SW 1271 (cell line): ENCODE measurements at places on chromosomes 11 and 22.

GRCh38 chr22:50731811-50732624, 6.0 kb upstream of the ACR start:
- no peak for DNase-seq

GRCh38 chr11:35436581-35437250, 17.4 kb upstream of the SLC1A2 start:
- no peak for DNase-seq

DNA sequence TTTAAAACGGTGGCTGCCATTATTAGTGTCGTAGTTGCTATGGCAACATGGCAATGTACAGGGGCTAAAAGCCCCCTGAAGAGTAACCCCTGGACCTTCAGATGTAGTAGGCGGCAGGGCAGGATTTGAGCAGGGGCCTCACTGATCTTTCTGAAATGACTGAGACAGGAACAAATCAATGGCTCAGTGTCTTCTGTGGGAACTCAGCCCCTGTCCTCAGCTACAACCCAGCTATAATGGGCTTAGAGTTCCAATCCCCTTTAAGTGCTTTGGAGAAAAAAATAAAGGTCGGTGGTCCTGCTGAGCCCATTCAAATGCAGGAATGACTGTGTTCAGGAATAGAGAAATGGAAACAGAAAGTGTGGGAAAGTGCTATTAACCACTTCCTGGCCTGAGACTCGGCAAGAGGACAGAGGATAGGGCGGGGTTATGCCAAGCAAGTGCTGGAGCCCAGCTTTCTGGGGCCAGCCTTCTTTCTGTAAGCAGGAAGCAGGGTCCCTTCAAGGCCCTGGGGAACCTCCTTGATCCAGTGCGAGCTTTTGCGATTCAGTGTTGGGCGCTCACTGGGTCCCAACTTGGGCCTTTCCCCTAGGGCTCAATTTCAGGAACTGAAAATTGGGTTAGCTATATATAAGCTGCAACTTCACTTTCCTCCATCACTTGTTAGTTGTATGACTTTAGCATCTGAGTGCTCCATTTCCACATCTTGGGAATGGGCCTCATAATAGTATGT, 6.1 kb upstream of the CD82 start:
- DNase-seq, result no peak

- no peak for DNase-seq
Observed at GRCh38 chr22:46969961-46970360, 207.5 kb downstream of the TBC1D22A start.

GRCh38 chr11:70292863-70293262, 22.4 kb downstream of the PPFIA1 start:
- DNase-seq, result no peak

GRCh38 chr22:39176143-39176713, 23.7 kb upstream of the CBX7 start:
- DNase-seq, result peak; percentile 48

- no peak for DNase-seq
Observed at GRCh38 chr11:1168721-1169161, 11.0 kb downstream of the MUC5AC start.

DNA sequence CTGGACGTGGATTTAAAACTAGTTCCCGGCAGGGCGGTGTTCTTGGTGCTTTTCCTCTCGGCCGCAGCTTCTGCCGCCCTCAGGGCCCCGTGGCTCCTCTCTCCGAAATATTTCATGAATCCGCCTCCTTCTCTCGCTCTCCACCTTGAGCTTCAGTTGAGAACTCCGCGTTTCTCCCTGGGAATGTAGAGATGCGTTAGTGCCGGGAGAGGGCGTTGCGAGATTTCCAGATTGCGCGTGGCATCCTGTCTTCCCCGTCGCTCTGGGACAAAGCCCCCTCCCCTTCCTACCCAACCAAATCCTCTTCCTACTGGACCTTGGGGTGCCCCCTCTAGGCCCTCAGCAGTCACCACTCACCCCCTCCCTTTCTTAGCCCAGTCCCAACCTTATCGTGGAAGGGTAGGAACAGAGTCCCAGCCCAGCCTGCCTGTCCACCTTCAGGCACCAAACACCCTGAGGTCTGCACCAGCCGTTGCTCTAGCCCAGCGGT, 15.5 kb upstream of the RAC2 start:
- no peak for DNase-seq

- DNase-seq, result no peak
Observed at GRCh38 chr11:6895010-6895409, 2.7 kb upstream of the OR2D2 start.

DNA sequence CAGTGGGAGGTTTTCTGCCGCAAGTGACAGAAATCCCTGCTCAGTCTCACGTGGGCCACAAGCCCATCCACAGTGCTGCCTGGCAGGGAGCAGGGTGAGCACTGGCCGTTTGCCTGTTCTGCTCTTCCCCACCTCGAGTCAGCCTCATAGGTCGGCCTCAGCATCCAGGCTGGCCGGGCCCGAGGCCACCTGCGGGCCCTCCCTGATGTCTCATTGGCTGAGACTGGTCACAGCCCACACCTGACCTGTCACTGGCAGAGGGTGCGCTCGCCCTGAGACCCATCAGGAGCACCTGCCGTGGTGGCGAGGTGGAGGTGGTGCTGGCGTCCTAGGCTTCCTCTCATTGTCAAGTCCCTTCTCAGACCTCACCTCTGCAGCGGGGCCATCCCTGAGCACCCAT, 72.1 kb downstream of the ELFN2 start:
- DNase-seq, result no peak

DNA sequence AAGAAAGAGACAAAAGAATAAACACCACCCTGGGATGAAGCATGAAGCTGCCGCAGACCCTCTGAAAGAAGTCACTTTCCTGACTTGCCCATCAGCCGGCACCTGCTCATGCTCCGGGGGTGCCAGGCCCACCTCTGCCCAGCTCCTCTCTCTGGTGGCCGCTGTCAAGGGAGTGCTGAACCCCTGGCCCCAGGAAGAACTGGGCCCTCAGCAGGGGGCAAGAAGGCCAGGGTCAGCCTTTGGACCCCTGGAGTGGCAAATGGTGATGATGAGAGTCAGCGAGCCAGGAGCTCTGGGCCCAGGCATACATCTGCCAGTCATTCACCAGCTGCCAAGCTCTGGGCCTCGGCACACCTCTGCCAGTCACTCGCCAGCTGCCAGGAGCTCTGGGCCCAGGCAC, 17.4 kb downstream of the TTLL8 start:
- no peak for DNase-seq
